ENCODE measurements at places on chromosomes 16 and 17.

DNA sequence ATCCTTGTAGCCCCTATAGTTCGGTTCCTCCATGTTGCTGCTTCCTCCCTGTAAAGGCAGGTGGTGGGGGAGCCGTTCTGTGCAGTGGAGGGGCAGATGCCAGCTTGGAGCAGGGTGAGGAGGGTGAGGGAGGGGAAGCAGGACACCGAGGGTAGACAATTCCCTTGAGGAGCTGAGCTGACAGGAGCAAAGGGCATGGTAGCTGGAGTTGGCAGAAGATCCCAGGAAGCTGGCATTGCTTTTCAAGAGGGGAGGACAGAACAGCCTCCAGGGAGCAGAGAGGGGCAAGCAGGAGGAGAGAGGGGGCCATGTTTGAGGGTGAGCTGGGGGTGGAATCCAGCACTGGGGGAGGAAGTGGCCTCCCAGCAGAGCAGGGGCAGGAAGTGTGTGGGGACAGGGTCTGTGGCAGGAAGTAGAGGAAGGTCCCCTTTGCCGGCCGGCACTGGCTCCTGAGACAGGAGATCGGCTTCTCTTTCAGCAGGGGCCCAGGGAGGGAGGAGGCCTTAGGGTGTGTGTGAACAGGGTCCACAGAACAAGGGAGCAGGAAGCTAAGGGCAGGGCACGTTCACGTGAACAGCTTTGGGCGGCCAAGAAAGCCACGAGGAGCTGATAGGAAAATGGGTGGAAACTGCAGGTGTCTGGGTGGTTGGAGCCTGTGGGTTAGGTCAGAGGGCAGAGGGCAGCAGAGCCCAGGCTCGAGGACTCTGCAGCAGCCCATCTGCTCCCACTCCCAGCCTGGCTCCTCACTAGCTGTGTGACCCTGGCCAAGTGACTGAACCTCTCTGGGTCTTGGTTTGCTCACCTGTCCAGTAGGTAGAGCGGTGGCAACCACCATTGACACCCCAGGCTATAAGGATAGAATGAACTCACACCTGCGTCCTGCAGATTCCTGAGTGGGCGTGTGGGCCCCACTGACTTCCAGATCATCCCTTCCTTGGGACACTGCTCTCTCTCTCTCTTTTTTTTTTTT is 17.5 kb upstream of the SPNS2 start:
- no peak for DNase-seq

GRCh38 chr16:55214412-55214811 is 109.6 kb upstream of the IRX6 start:
- no peak for DNase-seq

GRCh38 chr17:32723310-32723955 is 153.5 kb downstream of the MYO1D start:
- DNase-seq: no peak

DNA sequence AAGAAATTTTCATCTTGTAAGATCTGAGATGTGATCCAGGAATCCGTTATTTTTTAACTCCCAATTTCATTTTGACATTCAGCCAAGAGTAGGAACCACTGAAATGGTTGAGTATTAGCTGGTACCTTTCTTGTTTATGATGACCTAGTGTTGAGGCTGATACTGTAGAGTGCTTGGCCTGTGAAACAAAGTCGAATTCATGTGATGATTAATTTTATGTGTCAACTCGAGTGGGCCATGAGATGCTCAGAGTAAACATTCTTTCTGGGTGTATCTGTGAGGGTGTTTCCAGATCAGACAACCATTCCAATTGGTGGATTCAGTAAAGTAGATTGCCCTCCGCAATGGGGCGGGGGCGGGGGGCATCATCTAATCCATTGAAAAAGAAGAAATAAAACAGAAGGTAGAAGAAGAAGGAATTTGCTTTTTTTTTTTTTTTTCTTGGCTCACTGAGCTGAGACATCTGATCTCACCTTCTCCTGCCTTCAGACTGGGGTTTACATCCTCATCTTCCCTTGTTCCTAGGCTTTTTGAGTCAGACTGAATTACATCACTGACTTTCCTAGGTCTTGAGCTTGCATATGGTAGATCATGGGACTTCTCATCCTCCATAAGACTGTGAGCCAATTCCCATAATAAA is 264.6 kb upstream of the KCNJ16 start:
- DNase-seq: no peak

All from stimulated activated CD4-positive, alpha-beta T cell treated with anti-CD3 and anti-CD28 coated beads, Interleukin-1b, Interleukin-23, amount 100 ng/mL, for 4 hours (primary cell).